SIG-M5 (cell line): ENCODE measurements at places on chromosomes 2 and 18.

DNA sequence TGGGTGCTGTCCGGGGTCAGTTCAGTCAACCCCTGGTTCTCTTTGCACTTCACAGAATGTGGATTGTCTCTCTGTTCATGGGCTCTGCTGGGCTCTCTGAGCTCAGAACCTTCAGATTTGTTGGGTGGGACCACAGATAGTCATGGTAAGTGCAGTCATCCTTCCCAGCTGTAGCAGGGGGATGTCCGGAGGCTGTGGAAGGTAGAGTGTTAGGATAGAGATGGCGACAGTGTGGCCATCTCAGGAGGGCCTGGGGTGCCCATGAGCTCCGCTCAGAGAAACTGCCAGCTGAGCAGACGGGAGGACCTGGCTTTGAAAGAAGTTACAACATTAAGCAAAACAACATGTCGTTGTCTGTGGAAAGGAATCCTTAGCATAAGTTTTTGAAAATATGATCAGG is 149.8 kb downstream of the FAM210A start:
- no peak for DNase-seq

DNA sequence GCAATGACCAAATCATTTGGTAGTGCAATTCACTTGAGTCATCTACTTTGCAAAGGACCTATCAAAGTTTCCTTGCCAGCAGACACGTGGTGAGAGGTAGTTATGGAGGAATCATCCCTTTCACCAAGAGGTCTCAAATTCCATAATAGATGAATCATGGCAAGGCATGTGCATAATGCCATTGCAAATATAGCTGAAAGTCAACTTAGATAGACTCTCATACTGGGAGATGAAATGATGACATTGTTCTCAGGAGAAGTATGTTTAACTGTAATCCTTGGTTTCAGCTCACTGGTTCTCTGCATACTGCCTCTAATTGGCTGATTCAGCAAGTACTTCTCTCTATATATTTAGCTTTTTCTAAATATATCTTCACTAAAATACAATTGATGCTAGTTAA is 57.2 kb downstream of the CALCRL start:
- DNase-seq, result no peak

DNA sequence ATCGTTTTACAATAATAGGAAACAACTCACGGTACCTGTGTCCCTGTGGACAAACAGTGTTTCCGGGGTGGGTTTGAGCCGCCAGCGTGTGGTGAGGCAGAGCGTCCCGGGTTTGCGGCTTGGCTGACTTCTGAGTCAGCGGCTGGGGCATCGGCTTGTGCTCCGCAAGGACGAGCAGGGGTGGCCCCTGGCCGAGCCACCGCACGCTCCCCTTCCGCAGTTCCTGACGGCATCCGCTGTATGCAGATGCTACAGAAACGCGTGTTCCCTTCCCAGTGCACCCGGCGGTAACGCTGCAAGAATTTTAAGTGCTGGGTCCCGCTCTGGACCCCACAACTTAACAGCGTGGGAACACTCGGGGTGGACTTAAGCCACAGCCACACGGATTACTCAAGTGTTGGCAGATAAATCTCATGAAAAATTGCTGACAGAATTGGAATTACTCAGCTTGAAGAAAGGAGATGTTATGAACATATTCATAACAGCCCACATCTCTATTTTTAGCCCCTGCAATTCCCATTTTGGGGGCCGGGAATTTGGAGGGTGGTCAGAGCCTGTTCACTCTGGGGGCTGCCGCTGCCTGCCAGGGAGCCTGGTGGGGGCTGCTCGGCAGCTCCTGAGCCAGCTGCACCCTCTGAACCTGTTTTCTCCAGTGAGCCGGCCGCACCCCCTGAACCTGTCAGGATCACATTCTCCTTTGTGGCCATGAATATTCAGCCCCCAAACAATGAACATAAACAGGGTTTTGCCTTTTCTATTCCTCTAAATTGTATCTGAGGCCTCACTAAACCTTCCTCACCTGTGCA is 12.6 kb upstream of the KCNG2 start:
- no peak for DNase-seq

GRCh38 chr2:129318581-129319421 is 660.7 kb upstream of the RAB6C start:
- DNase-seq, result no peak

DNA sequence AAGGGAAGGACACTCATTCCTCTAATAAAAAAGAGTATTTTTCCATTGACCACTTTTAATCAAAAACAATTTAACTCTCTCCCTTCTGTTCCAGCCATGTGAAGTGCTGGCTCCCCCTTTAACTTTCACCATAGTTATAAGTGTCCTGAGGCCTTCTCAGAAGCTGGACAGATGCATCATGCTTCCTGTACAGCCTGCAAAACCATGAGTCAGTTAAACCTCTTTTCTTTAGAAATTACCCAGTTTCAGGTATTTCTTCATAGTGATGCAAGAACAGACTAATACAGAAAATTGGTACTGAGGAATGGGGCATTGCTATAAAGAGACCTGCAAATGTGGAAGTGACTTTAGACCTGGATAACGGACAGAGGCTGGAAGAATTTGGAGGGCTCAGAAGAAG is 643.6 kb upstream of the DDX18 start:
- DNase-seq, result no peak

GRCh38 chr18:38406607-38407006 is 841.0 kb upstream of the CELF4 start:
- DNase-seq, result no peak
